Esophagus mucosa (tissue), 1 donor: ENCODE measurements at places on chromosomes 11 and 22. TPM values are rescaled to one million over a fixed set of nuclear protein-coding genes. Genes with fewer than 3 reads are reported as not detected.
A peak's percentile ranks its signal among the peaks of the same experiment; 100 is the strongest.

Gene INS
- not detected for total RNA-seq

DNA sequence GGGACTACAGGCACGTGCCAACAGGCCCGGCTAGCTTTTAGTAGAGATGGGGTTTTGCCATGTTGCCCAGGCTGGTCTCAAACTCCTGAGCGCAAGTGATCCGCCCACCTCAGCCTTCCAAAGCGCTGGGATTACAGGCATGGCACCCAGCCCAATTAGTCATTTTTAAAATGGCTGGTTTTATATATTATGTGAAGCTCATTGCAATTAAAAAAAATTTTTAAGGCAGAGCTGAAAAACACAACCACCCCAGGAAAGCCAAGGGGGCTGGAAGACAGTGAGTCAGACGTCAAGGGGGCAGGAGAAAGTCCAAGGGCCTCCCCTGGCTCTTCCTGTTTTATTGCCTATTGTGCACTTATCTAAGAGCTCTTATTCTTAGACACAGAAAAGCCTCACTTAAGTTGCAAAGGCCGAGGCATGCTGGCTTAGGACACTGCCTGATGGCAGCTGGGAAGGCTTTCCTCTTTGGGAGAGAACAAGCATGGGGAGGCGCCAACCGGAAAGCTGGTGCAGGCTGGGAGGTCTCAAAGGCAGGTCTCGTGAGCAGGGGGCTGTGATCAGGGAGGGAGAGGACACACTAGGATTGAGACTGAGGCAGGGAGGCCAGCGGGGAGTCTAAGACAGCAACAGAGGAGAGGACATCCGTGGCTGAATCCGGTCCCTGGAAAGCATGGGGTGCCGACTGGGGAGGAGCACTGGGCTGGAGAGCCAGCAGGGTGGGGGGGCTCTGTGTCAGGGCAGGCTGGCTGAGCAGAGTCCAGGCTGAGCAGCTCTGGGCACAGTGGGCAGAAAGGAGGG lies 11.1 kb upstream of the OSM start:
- ATAC-seq: peak; percentile 59

DNA sequence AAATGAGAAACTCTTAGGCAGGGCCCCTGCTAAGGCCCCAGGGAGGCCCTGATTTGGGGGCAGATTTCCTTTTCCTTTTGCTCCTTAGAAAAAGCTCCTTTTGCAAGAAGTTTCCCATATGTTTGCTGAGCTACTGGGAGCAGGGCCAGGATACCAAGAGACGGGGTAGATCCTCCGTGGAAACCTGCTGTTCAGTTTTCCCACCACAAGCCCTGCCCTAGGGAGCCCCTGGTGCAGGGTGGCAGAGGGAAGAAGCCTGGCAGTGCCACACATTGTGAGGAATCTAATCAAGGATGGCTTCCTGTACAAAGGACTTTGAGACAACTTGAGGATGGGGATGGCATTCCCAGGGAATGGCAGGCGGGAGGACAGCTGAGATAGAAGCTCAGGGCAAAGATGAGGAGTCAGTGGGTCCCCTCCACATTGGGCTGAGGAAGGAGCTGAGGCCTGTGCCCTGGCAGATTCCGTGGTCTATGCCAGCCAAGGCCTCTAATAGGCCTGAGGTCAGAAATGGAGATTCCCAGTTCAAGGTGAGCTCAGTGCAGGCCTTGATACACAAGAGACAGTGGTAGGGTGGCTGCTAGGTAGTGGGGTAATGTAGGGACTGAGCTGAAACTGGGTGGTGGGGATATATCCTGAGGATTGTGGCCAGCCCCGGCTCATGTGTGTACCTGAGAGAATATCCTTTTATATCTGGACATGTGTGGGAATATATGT lies 15.0 kb downstream of the TUB start:
- ATAC-seq: no peak

DNA sequence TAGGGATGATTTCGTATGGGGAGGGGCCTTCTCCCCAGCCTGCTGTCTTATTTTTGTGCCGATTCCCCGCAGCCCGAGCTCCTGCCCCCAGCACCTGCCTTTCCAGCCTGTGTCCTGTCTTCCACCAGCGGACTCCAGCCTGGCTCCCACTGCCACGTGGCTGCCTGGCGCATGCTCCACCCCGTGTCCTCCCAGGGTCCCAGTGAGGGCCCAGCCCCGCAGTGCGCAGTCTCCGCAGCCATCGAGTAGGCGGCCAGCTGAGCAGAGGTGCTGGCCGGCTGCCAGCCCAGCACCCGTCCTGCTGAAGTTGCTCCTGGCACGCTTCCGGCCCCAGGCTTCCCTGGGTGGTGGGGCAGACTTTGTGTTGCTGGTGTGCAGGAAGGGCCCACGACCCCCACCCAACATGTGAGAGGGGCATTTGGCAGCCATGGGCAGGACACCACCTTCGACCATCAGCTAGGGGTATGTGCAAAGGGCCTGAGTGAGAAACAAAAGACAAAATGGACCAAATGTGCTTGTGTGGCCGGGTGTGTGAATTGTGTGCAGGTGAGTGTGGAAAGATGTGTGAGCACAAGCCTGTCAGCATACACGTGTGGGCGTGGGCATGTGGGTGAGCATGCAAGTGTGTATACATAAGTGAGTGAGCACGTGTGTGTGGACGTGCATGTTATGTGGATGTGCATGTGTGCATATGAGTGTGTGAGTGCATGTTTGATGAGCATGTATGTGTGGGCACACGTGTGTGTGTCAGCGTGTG lies 55.9 kb downstream of the RTN4R start:
- ATAC-seq: no peak

Gene MED19
- total RNA-seq: 12.8 TPM

GRCh38 chr11:70420496-70420895 lies 22.2 kb downstream of the CTTN start:
- ATAC-seq: no peak

- no peak for ATAC-seq
Observed at GRCh38 chr11:64118876-64119665, 46.8 kb downstream of the MACROD1 start.

Gene CHRDL2
- total RNA-seq: 2.0 TPM
